ENCODE measurements at places on chromosomes 11 and 22.

- DNase-seq, result peak; percentile 88
Observed at GRCh38 chr22:28750471-28750881, 8.6 kb downstream of the HSCB start.

DNA sequence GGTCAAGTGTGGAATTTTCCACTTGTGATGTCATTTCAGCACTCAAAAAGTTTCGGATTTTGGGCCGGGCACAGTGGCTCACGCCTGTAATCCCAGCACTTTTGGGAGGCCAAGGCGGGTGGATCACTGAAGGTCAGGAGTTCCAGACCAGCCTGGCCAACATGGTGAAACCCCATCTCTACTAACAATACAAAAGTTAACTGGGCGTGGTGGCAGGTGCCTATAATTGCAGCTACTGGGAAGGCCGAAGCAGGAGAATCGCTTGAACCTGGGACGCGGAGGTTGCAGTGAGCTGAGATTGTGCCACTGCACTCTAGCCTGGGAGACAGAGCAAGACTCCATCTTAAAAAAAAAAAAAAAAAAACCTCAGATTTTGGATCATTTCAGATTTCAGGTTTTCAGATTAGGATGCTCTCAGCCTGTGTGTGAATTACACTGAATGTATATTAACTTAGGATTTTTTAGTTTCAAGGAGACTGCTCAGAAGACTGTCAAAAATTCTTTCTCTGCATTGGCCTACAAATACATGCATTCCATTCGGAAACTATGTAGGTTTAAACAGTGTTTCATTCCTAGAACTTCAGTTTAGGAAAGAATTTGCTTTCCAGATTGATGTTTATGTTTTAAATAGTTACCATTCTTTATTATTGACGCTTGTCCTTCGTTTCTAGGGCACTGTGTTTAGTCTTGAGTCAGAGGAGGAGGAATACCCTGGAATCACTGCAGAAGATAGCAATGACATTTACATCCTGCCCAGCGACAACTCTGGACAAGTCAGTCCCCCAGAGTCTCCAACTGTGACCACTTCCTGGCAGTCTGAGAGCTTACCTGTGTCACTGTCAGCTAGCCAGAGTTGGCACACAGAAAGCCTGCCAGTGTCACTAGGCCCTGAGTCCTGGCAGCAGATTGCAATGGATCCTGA, 48.0 kb downstream of the BID start:
- DNase-seq, result peak; percentile 68

- DNase-seq, result peak; percentile 45
Observed at GRCh38 chr11:33168709-33169200, 7.5 kb upstream of the CSTF3 start.

DNA sequence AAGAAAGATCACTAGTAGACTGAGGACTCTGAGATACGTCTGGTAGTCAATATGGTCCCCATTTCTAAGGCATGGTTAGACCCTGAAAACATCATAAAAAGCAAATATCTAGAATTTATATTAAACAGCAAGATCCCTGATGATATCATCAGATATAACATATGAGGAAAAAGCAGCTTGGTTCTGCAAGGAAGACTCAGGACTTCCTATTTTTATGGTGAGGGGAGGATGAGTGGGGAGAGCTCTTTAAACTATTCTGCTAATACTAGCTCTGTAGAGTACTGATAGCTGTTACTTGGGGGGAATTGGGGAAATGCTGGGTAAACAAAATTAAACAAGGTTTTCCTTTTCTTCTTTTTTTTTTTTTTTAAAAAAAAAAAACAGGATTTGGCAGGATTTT, 235.8 kb downstream of the SWAP70 start:
- no peak for DNase-seq

- no peak for DNase-seq
Observed at GRCh38 chr11:117970400-117971024, 15.7 kb upstream of the IL10RA start.

DNA sequence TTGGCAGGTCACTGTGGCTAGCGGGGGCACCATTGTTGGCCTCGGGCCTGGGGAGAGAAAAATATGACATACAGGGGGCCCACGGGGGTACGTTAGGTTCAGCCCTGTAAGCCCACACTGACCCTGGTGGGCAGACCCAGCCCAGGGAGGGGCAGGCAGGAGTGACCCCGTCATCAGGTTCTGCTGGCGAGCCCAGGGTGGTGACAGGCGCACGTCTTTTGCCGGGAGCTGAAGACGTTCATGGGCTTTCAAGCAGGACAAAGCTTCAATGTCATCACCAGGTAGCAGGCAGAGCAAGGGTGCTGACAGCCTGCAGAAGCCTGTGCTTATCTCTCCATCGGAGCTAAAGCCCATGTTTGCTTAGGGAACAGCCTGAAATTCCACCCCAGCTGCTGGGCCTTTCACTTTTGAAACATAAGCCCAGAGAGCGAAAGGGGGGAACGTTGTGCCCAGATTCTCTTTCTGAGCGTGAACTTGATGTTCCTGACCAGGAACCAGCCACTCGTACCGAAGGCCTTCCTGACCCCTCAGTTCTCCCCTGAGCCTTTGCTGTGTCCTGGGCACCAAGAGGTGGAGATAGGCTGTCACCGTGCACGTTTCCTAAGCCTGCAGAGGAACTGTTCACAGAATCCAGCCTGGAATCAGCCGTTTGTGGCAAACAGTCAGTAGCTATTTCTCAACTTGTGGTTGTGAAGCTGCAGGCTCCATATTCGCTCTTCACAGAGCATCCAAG, 74.0 kb upstream of the ATXN10 start:
- no peak for DNase-seq

DNA sequence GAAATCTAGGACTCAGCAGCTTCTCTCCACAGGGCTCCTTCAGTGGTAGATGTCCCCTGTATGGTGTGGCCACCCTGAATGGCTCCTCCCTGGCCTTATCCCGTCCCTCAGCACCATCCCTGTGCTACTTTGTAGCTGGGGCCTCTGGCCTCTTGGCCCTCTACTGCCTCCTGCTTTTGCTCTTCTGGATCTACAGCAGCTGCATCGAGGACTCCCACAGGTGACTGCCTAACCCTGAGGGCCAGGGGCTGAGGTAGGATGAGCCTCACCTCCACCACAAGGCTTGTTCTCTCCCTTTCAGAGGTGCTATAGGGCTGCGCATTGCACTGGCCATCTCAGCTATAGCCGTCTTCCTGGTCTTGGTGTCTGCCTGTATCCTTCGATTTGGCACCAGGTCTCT, 1.8 kb downstream of the TMEM179B start:
- DNase-seq, result no peak

GRCh38 chr22:38062791-38063190, 5.6 kb downstream of the PICK1 start:
- no peak for DNase-seq

DNA sequence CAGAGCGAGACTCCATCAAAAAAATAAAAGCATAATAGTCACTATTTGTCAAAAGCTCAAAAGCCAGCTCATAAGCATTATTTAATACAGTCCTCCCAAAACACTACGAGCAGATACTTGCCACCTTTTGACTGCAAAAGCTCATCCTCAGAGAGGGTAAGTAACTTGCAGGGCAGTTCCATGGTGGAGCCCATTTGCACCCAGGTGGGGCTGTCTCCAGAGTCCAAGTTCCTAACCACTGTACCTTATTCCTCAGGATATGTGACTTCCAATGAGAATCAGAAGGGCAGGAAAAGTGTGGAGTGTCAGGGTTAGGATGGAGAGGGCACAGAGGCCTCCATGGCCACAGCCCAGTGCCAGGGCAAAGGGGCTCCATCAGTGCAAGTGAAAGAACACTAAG, 28.6 kb upstream of the POU2AF1 start:
- DNase-seq, result no peak

DNA sequence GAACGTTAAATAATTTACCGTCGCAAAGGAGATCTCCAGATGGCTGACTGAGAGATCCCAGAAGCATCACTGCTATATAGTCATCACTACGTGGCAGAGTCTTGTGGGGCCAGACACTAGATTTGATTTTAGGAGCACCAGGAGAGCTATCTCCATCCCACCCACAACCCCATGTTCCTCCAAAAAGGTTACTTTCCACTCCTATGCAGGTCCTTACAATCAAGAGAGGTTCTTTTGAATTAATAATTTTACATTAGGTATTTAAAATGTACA, 19.4 kb downstream of the GUCY1A2 start:
- no peak for DNase-seq

GRCh38 chr11:70608568-70609470, 210.5 kb downstream of the CTTN start:
- peak; percentile 70 for DNase-seq

DNA sequence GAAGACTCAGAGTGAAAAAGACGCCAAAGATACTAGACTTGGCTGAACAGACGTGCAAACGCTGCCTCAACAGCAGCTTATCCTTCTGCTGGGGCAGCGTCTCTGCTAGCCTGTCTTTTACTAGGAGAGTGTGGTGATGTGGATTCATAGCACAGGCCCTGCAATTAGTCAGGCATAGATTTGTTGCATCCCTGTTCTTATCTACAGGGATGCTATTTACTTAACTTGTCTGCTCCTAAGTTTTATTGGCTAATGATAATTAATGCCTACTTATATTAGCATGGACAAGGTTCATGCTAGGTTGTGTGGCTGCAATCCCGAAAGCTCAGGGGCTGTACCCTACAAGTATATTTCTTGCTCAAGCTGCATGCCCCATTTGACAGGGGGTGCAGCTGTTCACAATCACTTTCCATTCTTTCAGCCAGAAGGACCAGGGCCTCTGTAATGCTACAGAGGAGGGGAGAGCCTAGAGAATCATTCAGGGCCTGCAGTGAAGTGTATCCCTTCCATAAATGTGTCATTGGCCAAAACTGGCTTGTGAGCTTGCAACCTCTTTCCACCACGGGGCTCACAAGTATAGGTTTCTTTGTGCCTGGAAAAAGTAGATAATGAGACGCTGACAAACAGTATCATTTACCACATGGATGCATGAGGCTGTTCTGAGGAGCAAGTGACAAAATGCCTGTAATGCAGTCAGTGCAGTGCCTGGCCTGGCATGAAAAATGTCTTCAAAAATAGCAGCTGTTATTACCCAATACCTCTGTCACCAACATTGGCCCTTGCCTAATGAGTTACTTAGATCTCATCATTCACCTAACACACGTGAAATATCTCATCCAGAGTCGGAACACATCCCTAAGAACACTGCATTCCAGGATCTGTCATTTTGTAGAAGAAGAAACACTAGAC, 685.8 kb upstream of the API5 start:
- no peak for DNase-seq

- peak; percentile 71 for DNase-seq
Observed at GRCh38 chr11:46285594-46286033, 8.2 kb downstream of the CREB3L1 start.

DNA sequence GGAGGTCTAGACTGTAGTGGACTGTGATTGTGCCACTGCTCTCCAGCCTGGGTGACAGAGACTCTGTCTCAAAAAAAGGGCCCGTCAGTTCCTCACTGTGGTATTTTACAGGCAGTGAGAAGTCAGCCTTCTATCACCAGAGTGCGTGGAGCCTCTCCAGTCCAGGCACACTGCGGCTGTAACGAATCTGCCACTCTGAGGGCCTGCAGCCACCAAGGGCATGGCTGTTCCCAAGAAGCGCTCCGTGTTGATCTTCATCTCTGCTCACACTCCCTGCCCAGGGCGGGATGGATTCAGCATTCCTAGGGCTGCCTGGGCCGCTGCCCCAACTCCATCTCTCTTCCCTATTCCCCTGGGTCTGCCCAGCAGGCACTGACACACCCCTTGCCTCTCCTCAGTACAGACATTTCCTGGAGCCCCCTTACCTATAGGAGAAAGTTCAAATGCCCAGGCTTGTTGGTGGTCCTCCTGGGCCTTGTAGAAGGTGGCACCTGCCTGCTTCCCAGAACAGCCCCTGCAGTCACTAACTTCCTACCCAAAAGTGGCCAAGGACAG, 148.4 kb downstream of the CACNA1I start:
- no peak for DNase-seq

- no peak for DNase-seq
Observed at GRCh38 chr22:39244496-39245129, at the start of gene PDGFB. Gene PDGFB, minus strand, starts transcription at chr22:39244982. Its CDS starts 1,019 bp downstream, at chr22:39243963.

DNA sequence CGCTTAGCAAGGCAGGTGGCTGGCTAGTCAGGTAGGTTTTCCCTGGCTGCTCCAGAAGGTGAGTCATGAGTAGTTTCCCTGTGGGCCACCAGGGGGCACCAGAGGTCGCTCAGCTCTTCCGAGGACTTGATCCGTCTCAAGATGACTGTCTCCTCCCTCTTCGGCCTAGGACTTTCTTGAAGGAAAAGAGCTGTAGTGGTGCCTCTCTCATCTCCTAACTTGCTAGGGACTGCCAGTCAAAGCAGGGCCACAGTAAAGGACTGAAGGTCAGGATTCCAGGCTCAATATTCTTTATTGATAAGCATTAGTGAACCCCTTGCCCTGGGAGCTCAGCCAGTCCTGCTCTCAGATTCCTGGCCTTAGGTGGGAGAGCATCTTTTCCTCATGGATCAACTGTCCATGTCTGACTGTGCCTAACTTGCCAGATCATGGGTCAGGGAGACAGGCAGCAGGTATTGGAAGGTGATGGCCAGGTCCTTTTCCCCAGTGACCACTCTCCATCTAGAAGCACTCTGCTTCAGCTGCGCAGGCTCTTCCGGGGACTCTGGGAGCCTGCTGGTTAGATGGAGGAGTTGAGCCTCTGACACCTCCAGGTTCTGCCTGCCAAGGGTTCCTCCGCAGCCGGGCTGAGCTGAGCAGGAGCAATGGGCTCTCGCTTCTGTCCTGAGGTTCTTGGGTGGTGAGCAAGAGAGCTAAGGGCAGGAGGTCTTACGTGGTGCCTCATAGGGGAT, 1.9 kb downstream of the POLD4 start:
- DNase-seq, result peak; percentile 86

DNA sequence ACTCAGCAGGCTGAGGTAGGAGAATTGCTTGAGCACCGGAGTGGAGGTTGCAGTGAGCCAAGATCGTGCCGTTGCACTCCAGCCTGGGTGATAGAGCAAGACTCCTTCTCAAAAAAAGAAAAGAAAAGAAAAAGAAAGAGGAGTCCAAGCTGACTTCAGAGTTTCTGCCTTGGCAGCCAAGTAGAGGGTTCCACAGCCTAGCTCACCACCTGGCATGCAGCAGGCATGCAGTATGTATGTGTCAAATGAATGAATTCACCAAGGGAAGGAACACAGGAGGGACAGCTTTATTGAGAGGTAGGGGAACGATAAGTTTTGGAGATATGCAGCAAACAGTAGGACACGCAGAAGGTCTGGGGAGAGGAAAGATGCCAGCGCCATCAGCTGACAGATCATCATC, 230.4 kb downstream of the BUD13 start:
- DNase-seq, result no peak

GRCh38 chr11:118397448-118397847, 4.0 kb upstream of the ATP5MG start:
- no peak for DNase-seq

DNA sequence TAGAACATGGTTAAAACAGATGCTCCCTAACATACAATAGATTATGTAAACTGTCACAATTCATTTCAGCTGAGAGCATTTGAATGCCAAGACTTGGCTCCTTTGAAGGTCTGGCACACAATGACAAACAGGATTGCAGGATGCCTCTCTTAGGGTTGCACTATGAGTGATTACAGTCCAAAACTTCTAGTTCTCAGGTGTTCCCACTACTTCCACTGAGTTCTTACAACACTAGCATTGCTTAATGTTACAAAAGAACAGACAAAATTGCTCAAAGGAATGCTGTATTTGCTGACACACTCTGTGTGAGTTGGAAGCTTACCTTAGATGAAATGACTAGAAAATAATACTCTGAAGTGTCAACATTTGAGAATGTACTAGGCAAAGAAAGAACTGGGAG, 2413.8 kb upstream of the RAG2 start:
- DNase-seq, result no peak
